Gastrocnemius medialis (tissue), 4 donors: ENCODE measurements at places on chromosomes 3 and 15. TPM values are rescaled to one million over a fixed set of nuclear protein-coding genes. Genes with fewer than 3 reads are reported as not detected.

Gene C2CD4B
- 1.9 TPM for total RNA-seq

Gene ALDH1L1
- 108 TPM for total RNA-seq

- DNase-seq, result no peak
Measured at GRCh38 chr3:41682996-41683395, 278.9 kb downstream of the ULK4 start.

Gene A4GNT
- total RNA-seq, result not detected

GRCh38 chr15:67105065-67105951 is 39.9 kb downstream of the SMAD3 start:
- no peak for DNase-seq

DNA sequence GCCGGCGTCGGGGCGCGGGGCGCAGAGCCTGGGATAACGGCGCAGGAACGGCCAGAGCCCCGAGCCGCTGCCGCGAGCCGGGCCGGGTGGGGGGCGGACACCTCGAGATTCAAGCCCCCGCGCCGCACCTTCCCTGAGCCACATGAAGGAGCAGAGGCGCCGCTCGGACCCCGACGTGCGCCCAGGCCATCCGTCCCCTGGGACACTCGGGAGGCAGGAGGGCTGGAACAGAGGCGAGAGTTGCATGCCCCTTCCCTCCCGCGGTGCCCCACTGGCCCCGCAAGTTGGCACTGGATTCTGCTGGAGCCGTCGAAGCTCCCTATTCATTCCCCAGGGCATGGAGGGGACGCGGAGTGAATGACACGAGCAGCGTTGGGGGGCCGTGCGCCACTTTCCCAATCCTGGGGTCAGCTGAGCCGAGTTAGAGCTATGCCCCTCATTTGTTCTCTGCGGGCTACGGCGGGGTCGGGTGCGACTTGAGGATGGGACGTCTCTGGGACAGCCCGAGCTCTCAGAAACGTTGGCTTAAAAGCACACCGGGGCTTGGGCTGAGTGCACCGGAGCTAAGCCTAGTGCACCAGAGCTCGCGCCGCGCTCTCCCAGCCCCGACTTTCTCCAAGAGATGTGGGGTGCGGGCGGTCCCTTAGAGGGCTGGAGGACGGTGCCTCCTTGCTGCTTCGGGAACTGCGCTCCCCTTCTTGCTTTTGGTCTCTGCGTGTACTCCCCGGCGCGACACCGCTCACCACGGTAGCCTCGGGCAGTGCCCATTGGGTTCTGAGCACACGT is 588 bp downstream of the SLC6A1 start:
- no peak for DNase-seq

GRCh38 chr15:58332676-58333400 is 99.0 kb upstream of the LIPC start:
- DNase-seq, result no peak

DNA sequence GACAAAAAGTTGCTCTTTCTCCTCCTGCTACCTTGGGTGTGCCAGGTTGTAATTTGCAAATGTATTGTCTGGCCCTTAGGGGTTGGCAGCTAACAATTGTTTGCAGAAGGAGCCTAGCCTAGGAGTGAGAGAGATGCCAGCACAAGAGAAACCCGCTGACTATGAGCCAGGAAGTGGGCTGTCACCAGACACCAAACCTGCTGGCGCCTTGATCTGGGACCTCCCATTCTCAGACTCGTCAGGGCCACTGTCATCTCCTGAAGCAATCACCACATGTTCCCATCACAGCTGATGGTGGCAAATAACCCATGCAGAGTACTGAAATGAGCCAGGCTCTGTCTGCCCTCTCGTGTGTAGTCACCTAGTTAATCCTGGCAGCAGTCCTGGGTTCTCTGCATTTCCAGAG is 406.4 kb upstream of the NPAP1 start:
- no peak for DNase-seq

DNA sequence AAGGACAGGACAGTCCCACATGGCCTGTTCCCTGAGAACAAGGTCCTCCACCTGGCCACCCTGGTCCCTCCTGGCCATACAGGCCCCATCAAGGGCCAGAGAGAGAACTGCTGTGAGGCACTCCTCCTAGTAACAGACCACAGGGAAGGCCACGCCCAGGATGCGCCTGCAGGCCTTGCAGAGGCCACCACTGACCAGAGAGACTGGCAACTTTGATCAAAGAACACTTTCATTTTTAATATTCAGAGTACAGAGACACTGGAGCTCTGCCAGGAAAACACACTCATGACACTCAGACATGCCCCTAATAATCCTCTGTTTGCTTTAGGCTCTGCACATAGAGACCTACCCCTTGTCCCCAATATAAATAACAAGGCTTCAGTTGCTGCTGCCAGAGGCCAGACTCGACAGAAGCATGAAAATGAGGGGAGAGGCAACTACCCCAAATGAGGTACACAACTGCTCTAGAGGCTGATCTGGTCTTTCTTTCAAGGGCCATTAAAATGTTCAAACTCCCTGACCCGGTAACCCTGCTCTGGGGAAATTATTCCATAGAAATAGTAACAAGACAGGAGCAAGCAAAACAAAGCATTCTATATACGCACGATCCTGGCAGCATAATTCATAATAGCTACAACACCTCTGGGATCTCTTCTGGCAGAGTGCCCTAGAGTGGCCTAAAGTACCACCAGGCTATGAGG is 44.8 kb downstream of the CCDC12 start:
- peak; percentile 44 for DNase-seq

DNA sequence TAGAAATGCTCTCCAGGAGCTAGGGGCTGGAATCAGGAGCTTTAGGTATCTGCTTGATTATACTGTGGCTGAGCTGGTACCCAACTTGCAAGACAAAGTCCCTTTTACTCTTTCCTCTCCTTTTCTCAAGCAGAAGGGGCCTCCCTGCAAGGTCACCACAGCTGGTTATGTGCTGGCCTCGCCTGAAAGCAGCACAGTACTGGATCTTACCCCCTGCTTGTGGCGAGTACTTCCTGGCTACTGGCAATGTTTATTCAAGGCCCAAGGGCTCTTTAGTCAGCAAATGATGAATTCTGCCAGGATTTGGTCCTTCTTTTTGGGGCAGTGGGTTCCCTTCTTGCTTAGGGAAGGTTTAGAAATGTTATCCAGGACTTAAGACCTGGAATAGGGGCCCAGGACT is 234.6 kb downstream of the RAP2B start:
- no peak for DNase-seq

DNA sequence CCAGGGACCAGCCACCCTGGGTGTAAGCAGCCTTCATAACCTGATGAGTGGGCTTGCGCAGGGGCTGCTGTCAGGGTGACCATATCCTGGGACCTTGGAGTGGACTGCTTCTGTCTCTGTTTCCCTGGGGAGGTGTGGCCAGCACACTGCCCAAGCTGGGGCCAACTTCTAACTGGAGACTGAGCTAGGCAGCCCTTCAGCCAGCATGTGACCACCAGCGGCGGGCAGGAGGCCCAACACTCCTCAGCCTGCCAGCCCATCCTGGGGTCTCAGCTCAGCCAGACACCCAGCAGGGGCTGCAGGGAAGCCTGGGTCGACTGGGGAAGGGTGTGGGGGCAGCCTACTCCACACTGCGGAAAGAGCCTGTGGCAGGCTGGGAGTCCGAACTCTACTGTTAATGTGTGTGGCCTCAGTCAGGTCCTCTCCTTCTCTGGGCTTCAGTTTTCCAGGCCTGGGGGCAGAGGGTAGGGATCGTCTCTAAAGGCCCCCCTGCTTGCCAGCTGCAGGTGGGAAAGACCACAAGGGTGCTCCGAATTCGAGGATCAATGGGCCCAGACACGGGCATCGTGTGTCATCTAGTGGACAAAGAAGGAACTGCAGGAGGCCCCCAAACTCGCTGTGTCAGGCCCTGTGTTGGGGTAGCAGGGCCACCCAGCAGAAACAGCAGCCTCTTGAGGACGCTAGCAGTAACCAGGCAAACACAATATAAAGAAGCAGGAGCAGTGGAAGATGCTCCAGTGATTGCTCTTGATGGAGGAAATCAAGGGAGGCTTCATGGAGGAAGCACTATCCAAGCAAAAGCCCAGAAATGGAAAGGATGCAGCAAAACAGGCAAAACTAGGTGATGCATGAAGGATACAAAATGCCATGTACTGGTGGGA is 2.0 kb upstream of the SEMA3G start:
- DNase-seq, result no peak

Gene INTS14
- total RNA-seq, result 13.8 TPM

- no peak for DNase-seq
Measured at GRCh38 chr3:159147813-159148212, 346.0 kb downstream of the MFSD1 start.

GRCh38 chr15:100461049-100461448 is 67.7 kb downstream of the CERS3 start:
- no peak for DNase-seq

DNA sequence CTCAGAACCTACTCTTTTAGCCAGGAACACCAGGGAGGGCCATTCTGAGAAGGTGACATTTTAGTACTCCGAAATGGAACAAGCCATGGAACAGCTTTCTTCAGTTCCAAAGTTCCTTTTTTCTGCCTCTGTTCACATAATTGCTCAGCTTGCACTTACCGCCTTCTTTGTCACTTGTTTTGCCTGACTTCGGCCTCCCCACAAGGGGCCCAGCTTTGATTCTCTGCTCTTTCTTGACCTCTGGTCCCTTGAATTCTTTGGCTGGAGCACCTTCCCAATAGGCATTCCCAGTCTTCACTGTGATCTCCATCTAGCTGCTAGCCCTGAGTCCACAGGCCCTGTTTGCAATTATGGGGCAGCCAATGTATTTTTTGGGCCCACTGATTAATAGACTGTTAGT is 51.4 kb upstream of the SLC7A14 start:
- no peak for DNase-seq

GRCh38 chr3:112794622-112795172 is 52.0 kb downstream of the CD200R1L start:
- no peak for DNase-seq

GRCh38 chr3:58999774-59000160 is 50.1 kb downstream of the CFAP20DC start:
- no peak for DNase-seq

Gene FSTL1
- total RNA-seq, result 34.6 TPM

DNA sequence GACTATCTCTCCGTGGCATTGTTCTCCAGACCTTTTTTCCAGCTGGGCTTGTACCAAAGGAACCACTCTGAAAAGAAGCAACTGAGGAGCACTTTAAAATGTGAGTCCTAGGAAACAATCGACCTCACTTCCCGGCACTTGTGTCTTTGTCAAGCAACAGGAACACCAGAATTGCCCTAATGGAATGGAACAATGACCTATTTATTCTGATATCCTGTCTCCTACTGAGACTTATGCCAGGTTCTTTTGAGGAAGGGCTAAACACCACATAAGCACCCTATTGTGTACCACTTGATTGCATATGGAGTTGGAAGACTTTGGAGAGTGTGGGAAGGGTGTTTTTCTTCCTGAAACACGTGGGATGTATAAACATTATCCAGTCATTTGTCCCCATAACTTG is 56.8 kb upstream of the TGFBR2 start:
- no peak for DNase-seq

Gene PLA2G4E
- not detected for total RNA-seq

Gene HTR3C
- total RNA-seq, result not detected

- DNase-seq, result no peak
Measured at GRCh38 chr15:69951898-69952555, 145.7 kb downstream of the TLE3 start.

- no peak for DNase-seq
Measured at GRCh38 chr3:69563981-69564380, 175.3 kb upstream of the MITF start.

Gene POTEB3
- not detected for total RNA-seq

GRCh38 chr15:42143356-42143755 is 13.1 kb downstream of the PLA2G4F start:
- DNase-seq, result no peak

- DNase-seq, result no peak
Measured at GRCh38 chr15:29220852-29221251, 48.8 kb downstream of the NSMCE3 start.

- no peak for DNase-seq
Measured at GRCh38 chr15:26091184-26091583, 228.1 kb upstream of the ATP10A start.

- DNase-seq, result no peak
Measured at GRCh38 chr3:99472385-99472784, 166.0 kb upstream of the COL8A1 start.

Gene AMIGO3
- 0.10 TPM for total RNA-seq

Gene TLNRD1
- total RNA-seq, result 8.1 TPM

DNA sequence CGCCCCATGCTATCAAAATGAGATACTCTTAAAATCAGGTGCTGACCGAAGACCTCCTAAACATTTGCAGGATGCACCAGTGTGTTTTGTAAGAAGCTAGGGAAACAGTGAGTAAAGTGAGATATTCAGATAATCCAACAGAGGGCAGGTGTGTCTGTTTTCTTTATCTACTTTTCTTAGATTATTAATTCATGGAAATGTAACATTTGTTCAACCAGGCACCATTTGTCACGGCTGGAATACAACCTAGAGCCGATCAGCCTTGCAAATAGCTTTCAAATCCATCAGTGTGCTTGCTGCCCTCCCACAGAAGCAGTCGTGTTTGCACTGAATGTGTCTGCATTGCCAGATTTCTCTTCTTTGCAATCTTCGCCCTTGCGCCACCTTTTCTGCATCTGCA is 201.9 kb upstream of the CHRM5 start:
- no peak for DNase-seq

GRCh38 chr3:61841111-61841845 is 279.9 kb downstream of the PTPRG start:
- no peak for DNase-seq

GRCh38 chr3:82081351-82081750 is 319.9 kb upstream of the GBE1 start:
- DNase-seq, result no peak

DNA sequence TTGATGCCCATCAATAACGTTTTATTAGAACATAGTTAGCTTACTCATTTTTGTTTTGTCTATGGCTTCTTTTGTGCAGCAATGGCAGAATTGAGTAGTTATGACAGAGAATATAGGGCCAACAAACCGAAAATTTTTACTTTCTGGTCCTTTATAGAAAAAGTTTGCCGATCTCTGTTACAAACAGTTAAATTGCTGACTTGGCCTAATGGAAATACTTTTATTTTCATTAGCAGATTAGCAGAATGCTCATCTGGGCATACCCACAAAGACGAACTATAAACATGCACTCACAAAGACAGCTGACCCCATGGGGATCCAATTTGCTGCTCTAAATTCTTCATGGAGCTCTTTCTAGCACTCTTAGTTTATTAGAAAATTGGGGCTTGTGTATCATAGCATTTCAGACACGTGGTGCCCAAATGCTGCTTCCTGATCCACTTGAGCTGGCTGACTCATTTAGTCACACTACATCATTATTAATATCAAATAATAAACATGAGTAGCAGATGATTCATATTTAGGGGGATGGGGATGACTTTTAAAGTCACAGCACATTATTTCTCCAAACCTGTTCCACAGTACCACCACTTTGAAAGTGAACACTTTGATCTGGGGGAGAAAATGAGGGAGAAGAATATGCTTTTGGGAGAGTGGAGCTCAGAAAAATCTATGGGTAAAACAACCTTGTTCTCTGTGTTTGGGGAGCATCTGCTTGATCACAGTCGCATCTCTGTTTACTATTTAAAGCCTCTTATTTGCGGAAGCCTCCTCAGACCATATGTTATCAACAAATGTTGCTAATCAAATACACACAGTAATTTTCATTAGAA is 228.1 kb upstream of the FEZF2 start:
- DNase-seq, result no peak

Gene ZNF502
- 1.8 TPM for total RNA-seq

Gene EOMES
- not detected for total RNA-seq

Gene ISLR2
- 1.8 TPM for total RNA-seq
